KG1 (cell line): ENCODE measurements at places on chromosomes 4 and X.

DNA sequence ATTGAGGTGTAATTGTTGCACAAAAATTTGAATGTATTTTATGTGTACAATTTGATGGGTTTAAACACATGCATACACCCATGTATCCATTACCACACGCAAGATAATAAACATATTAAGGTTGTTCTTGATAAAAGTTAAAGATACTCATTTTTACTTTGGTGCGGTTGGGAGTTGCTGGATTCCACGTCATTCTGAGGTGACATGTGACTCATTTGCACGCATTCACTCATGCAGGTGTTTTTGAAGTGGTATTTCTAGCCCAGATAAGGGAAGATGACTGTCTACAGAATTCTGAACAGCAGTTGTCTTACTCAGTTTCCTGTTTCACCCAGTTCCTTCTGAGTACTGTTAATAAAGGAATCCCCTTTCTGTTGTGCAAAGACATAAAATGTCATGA, 142.0 kb downstream of the RTL3 start:
- DNase-seq, result no peak

- no peak for DNase-seq
Observed at GRCh38 chr4:186029571-186030398, 39.2 kb upstream of the TLR3 start.

DNA sequence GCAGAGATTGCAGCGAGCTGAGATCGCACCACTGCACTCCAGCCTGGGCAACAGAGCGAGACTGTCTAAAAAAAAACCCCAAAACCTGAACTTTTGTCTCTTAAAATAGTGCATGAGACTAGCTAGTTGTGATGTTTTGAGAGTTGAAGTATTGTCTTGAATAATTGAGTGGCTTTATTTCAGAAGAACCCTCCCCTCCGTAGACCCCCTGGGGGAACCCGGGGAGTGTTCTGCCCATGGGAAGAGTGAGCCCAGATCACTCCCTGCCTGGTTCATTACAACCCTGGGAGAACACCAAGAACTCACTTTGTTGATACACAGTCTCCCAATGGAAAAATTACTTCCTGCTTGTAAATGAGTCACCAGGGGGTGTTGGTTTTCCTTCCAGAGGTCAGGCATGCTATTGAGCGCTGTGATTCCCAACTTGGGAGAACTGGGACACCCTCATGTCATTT, 65.3 kb upstream of the SHISA3 start:
- no peak for DNase-seq

DNA sequence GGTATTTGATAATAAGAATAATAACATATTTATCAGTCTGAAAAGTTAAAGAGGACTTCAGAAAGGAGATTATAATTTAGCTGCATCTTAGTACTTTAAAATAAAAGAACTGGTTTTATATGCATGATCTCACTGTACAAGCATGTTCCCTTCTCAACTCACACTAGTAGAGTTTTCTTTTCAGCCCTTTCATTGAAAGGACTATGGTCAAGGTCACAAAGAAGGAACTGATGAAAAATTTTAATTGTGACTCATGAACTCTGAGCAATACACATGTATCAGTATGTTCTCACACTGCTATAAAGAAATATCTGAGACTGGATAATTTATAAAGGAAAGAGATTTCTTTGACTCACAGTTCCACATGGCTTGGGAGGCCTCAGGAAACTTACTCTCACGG, 73.7 kb upstream of the NDST4 start:
- DNase-seq, result no peak

DNA sequence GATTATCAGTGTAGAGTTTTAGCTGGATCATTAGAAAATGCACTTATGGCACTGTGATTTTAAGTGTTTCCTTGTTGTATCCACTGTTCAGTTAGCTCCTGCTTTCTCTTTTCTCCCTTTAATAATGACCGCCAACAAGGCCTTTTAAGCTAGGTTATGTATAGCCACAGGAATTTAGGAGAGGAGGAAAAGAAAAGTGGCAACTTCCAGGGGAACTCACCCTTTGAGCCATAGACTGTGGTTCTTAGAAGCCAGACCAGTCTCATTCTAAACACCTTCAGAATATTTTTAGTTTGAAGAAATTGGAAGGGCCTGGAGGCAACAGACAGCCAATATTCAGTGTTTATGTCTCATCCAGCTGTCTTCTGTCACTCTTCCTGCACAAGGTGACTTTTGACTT, 6.1 kb downstream of the FGF2 start:
- no peak for DNase-seq

DNA sequence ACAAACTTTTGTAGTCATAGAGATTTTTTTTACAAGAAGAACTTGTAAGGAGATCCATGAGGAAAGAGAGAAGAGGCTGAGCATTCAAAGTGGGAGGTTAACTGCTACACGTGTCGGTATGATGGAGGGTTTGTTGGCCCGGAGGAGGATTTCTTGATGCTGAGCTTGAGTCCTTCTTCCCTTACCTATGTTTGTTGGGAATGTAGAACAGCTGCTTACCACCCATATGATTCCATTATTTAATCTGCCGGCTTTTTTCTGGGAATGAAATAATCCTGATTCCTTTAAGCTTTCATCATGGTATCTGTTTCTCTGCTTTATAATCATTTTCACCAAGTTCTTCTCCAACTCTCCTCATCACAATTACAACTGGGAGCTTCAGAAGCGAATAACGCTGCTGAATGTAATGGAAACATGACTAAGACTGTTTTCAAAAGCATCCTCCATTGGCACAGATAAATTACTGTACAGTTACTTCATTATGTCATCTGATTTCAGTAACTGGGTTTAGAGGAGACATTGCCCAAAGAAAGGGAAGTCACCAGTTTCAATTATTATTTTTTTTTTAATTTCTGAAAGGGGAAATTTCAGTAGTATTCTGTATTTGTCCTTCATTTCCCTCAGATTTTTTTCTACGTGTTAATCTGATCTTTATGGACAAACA, 420.6 kb downstream of the SPRY1 start:
- no peak for DNase-seq

DNA sequence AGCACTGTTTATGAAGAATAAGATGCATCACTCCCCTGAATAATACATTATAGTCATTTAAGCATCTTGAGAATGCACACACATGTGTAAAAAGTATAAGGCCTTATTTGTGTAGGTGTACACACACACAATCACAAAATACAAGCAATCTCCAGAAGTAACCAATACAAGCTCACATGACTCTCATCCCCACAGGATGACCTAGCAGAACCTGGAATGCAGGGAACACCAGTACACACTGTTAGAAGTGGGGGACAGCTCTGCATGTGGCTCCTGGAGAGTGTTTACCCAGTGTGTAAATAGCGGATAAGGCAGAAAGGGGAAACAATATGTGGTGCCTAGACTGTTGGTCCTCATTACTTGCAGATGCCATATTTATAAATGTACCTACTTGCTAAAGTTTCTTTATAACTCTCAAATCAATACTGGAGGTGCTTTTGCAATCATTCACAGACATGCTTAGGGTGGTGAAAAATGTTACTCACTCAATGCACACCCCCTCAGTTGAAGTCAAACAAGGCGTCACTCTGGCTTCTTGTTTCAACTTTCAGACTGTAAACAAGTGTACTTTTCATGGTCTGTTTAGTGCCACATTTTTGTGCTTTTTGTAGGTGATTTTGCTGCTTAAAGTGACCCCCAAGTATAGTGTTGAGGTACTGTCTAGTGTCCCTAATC, 73.1 kb downstream of the MAGEB17 start:
- no peak for DNase-seq

GRCh38 chr4:1856943-1857699, 1.2 kb upstream of the LETM1 start:
- no peak for DNase-seq

- DNase-seq, result no peak
Observed at GRCh38 chr4:169899295-169899694, 126.9 kb downstream of the MFAP3L start.

GRCh38 chrX:142036116-142036515, 132.4 kb downstream of the MAGEC1 start:
- DNase-seq, result no peak

DNA sequence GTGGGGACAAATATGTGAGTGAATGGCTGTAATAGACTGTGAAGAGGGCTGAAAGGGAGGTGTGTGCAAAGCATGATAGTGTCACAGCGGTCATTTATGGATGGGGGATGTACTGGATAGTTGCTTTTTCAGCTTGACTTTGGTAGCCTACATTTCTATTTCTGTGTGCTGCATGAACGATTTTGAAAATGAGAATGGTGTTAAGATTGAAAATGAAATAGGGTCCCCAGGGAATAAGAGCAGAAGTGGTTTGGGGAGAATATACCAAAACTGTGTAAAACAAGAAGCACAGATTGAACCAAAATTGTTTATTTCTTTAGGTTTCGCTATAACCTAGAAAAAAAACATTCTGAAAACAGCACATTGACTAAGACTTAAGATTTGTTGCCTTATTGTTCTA, 58.8 kb upstream of the CLNK start:
- no peak for DNase-seq

- DNase-seq, result no peak
Observed at GRCh38 chrX:3699821-3700381, 13.5 kb downstream of the PRKX start.

GRCh38 chr4:75514949-75515612, 808 bp downstream of the THAP6 start:
- peak; percentile 64 for DNase-seq

GRCh38 chr4:41384992-41385391, 128.3 kb downstream of the UCHL1 start:
- DNase-seq, result no peak

DNA sequence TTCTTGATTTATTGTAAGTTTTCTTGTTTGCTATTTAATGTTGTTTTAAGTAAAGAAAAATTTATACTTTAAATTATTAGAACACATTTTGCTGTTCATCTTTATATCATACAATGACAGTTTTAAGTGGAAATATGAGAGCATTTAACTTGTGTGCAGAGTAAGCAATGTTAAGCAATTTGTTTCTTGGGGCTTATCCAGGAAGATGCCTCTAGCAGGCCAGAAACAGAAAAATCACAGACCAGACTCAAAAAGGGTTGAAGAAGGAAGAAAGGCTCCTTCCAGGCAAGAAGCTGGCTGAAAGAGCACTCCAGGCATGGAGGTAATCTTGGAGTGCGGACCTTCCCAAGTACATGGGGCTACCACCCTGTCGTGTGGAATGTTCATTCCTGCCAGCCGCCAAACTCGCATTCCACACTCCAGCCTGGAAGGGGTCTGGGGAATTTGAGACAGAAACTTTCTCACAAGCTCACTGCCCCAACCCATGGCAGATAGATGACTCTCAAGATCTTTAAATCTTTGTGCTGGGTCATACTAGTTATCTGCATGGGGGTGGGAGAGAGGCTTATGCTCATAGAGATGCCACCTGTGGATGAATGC, 1521.3 kb upstream of the AGA start:
- DNase-seq, result no peak

DNA sequence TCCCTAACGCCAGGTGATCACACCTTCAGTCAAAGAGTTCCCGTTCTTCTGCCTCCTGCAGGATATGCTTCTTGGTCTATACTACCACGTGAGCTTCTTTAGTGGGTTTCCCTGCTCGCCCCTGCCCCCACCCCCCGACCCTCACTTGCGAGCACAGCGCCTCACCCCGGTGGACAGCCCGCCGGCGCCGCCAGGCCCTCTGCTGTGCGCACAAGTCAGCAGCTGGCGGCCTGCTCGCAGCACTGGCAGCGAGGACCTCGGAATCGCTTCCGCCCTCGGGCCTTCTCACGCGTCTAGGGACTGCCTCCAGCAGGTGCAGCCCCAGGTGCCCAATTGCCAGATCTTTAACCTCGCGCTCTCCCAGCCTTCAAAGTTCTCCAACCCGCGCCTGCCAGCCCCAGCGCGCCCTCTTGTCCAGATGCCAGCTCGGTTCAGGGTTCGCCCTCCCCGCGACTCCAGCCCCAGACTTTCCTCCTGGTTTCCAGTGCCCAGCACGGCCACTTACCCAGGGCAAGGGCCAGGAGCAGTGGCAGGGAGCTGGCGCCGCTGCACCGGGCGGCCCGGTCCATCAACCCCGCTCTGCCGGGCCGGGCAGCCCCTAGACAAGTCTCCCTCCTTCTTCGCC, 454 bp downstream of the BTC start:
- DNase-seq, result no peak

DNA sequence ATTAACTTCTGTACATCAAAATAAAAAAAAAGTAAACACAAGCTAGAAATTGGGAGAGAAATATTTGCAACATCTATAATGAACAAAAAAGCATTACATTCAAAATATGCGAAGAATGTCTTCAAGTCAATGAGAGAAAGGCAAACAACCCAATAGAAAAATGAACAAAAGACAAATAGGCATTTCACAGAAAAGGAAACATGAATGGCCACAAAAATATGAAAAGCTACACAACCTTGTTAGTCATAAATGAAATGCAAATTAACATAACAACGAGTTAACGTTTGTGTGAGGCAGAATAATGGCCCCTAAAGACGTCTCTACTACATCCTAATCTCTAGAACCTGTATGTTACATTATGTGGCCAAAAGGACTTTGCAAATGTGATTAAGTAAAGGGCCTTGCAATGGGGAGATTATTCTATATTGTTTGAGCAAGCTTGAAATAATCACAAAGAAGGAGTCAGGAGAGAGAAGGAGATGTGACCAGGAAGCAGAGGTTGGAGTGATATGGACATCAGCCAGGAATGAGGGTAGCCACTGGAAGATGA, 86.8 kb downstream of the WDFY3 start:
- no peak for DNase-seq

DNA sequence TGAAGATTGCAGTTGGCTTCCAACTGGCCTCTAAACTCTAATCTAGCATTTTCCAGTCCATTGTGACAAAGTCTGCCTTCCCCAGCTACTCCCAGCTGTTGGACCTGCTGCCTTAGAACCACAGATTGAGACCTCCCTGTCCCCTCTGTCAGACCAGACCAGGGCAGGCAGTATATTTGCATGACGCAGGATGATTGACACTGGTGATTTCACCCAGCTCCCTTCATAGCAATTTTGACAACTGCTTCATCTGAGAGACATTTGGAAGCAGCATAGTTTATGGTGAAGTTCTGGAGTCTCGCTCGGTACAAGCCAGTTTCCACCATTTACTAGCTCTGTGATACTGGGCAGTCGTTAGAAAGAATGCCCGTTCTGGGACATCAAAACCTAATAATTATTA, 2.5 kb downstream of the CYP4V2 start:
- DNase-seq, result no peak

GRCh38 chrX:119636419-119636818, 30.2 kb upstream of the NKRF start:
- DNase-seq, result no peak
